ENCODE measurements at places on chromosomes 6 and 20.

GRCh38 chr20:40305303-40305702, 383.7 kb downstream of the MAFB start:
- no peak for DNase-seq

- DNase-seq, result no peak
These were observed 3.7 kb downstream of the ERMARD start for GRCh38 chr6:169755162-169755561.

DNA sequence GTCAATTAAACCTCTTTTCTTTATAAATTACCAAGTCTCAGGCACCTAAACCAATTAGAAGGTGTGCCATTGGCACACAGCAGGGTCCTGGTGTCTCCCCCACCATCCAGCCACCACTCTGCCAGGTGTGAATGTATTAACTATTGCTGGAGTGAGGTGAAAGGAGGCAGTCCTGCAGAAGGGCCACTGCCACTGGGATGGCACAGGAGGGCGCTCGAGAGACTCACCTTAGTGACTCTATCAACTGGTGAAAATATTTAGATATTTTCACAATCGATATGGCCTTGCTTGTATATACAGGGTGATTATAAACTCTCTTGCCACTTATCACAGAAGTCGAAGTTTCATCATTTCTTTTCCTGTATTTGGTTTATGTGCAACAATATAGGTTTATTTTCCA, 145.6 kb upstream of the ESR1 start:
- DNase-seq, result no peak

DNA sequence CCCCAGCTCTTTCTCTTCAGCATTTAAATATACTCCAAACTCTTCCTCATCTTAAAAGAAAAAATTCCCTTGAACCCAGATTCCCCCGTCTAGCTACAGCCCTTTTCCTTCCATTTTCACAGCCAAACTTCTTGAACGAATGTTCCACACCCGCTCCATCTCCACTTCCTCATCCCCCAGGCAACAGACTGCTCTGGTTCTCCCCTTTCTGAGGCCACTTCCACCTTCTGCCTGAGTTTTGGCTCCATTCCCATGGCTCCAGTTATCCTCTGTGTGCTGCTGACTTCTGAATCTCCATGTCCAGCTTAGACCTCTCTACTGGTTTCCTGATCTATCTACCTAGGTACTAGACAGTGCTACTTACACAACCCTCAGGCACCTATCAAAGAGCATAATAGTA, 106.4 kb downstream of the RALGAPA2 start:
- no peak for DNase-seq

DNA sequence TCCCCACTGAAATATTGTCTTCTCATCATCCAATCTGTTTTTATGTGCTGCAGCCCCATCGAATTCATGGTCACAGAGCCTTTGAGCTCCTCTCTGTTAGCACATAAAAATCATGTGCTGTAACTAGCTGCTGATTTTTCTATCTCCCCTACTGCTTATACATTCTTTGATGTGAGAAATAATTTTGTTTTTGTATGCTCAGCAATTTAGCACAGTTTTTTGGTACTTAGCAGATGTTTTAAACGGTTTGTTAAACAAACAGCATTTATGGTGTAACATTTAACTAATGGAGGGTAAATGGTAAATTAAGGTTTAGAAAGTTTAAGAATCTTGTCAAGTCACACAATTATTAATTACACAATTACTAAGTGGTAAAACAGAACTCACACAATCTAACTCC, 131.8 kb upstream of the C6orf118 start:
- no peak for DNase-seq

DNA sequence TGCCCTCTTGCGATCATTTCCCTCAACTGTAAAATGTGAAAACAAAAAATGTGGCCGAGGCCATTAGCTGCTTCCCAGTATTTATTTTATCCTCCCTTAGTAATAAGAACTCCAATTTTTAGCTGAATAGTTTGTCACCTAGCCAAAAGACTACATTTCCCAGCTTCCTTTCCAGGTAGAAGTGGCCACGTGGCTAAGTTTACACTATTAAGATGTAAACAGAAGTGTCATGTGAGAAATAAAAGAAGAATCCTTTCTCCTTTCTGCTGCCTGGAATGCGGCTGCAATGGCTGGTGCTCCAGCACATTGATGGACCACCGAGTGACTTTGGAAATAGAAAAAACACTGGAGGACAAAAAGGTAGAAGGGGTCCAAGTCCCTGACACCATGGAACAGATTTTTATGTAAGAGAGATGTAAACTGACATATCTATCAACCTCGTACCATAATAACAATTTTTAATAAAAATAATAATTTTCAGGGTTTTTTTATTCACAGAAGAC, 268.8 kb downstream of the PKHD1 start:
- no peak for DNase-seq

- DNase-seq, result no peak
These were observed 2.1 kb upstream of the THEMIS start for GRCh38 chr6:127902933-127903332.

All from activated naive CD4-positive, alpha-beta T cell treated with anti-CD3 and anti-CD28 coated beads, Interleukin-2, amount 50 U/mL, for 72 hours (primary cell).